Activated T-cell treated with anti-CD3 and anti-CD28 coated beads, Interleukin-2, amount 50 U/mL, for 4 hours (primary cell): ENCODE measurements at places on chromosomes 13 and 19.
A peak's percentile ranks its signal among the peaks of the same experiment; 100 is the strongest.

GRCh38 chr13:97967948-97968347 is 14.5 kb downstream of the IPO5 start:
- DNase-seq = no peak

DNA sequence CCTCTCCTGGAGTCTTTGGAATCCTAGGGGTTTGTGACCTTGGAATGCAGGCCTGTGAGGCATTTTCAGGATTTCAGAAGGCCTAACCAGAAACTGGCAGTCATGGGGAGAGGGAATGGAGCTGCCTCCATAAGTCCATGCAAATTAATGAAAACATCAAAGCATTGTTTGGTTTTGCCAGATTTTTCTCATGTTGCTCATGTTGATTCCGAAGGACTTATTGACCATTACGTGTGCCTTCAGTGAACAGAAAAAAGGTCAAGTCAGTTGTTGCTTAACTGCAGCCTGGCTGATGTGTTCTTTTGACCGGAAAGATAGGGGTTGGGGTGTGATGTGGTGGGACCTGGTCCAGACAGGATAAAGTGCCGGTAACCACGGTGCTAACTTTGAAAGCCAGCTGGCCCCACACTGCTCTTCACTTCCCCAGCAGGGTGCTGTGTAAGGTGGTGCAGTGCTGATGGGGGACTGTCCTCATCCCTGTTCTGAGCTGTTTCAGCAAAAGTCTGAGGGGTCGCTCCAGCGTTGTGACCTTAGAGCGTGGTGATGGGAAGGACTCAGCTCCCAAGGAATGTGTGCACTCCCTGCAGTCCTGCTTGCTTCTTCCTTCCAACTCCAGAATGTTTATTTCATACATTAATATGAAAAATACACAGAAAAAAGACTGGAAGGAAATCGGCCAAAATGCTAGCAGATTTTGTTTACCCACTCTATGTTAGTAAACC is 3.5 kb downstream of the RNF113B start:
- no peak for DNase-seq

GRCh38 chr13:50991579-50992521 is 82.3 kb downstream of the RNASEH2B start:
- DNase-seq = no peak

DNA sequence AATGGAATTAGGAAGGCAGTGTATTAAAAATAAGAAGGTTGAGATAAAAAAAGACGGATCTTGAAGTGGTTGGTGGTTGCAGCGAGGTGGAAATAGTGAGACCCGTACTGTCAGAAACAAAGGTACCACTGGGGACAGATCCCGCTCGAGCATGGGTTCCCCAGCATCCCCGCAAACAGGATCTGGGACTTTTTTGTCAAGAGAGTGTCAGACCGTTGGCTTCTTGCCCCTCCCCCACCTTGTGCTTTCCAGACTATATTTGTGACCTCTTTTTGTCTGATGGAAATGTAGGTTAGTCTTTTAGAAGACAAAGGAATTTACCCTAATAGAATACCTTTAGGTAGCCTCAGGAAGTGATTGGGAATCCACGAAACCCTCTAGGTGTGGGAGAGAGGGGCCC is 4.2 kb downstream of the GATAD2A start:
- no peak for DNase-seq

GRCh38 chr13:86960876-86961275 is 710.3 kb upstream of the SLITRK5 start:
- DNase-seq = no peak

DNA sequence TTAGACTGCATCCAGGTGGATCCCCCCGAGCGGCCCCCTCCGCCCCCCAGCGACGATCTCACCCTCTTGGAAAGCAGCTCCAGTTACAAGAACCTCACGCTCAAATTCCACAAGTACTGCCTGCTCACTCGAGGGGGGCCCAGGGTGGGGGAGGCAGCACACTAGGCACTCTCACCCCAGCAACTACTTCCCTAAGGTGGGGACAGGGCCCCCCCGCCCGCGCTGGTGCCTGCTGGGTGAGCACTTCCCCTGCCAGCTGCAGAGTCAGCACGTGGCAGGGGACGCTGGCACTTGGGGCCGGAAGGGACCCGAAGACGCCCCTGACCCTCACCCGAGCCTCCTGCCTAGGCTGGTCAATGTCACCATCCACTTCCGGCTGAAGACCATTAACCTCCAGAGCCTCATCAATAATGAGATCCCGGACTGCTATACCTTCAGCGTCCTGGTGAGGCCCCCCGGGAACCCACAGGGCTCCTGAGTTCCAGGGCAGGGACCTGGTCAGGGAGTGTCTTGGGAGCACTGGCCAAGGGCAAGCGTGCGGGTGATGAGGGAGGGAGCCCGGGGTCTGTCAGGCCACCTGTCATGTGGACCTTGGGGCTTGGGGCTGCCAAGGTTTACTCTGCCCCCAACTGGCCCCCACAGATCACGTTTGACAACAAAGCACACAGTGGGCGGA is 5.2 kb downstream of the MCOLN1 start:
- no peak for DNase-seq

- peak; percentile 65 for DNase-seq
These were observed 11.2 kb upstream of the KLK4 start for GRCh38 chr19:50922317-50922853.

DNA sequence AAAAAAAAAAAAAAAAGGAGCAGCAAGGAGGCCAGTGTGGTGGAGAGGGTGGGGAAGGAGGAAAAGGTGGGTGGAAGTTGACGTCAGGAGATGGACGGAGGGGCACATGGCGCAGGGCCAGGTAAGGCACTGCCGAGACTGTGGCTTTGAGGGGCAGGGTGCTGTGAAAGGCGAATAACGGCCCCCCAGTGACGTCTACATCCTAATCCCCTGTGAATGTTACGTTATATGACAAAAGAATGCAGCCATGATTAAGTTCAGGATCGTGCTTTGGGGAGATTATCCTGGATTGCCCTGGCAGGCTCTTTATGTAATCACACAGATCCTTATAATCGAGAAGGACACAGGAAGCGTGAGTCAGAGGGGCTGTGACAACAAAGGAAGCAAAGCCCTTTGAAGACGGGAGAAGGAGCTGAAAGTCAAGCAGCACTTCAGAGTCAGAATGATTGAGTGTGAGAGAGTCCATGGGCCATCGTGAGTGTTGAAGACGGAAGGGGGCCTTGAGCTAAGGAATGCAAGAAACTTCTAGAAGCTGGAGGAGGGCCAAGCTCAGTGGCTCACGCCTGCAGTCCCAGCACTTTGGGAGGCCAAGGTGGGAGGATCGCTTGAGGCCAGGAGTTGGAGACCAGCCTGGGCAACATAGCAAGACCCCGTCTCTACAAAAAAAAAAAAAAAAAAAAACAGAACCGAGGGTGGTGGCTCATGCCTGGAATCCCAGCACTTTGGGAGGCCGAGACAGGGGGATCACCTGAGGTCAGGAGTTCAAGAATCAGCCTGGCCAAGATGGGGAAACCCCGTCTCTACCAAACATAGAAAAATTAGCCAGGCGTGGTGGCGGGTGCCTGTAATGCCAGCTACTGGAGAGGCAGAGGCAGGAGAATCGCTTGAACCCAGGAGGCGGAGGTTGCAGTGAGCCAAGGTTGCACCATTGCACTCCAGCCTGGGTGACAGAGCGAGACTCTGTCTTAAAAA is 13.8 kb upstream of the CEACAM16 start:
- DNase-seq = no peak

GRCh38 chr19:2223391-2223790 is 12.7 kb downstream of the PLEKHJ1 start:
- DNase-seq = no peak

DNA sequence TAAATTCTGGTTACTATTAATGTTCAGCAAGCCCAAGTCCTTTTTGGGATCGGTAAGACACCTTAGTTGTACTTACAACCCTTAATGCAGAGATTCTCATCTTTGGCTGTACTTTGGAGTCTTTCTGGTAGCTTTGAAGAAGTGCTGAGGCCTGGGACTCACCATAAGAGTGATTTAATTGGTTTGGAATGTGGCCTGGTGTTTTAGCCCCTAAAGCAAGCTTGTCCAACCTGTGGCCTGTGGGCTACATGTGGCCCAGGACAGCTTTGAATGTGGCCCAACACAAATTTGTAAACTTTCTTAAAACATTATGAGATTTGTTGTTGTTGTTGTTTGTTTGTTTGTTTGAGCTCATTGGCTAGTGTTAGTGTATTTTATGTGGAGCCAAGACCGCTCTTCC is 215.3 kb downstream of the ZIC5 start:
- DNase-seq = no peak

DNA sequence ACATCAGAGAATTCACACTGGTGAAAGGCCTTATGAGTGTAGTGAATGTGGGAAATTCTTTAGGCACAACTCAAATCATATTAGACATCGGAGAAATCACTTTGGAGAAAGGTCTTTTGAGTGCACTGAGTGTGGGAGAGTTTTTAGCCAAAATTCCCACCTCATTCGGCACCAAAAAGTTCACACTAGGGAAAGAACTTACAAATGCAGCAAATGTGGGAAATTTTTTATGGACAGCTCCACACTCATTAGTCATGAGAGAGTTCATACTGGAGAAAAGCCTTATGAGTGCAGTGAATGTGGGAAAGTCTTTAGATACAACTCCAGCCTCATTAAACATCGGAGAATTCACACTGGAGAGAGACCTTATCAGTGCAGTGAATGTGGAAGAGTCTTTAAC is 10.1 kb downstream of the ZNF17 start:
- no peak for DNase-seq

DNA sequence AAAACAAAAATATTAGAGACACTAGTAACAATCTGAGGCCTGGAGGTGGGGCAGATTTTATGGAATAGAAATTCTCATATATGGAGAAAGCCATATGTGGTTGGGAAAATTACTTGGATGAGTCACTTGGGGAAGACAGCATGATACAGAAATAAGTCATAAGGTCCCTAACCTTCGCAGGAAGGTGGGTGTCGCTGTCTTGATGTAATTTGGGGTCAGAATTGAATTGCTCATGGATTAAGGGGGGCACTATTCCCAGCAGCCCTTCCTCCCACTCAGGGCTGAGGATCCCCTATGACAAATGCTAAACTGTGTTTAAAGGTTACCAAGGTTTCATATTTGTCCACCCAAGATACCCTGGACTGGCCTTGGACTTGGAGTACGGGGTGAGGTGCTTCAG is 5.0 kb downstream of the RDH8 start:
- no peak for DNase-seq

DNA sequence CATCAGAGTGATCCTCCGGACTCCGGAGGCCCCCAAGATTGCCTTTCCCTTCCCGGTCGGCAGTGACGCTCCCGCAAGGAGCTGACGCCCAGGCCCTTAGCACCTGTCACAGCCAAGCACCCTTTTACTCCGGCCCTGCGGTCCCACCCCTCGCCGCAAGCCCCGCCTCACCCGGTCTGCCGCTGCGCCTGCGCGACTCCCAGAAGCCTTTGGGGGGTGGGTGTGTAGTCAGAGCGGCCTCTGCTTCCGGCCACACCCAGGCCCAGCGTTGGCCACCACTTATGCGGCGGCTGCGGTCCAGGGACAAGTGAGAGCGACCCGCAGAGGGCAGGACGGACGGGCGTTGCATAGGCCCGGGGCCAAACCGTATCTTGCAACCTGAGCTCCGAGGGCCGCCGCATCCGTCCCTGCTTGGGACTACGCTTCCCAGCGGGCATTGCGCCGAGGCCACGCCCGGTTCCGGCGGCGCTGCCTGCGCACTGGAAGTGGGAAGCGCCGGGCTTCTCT is 441 bp upstream of the ZFP28 start:
- DNase-seq = peak; percentile 82

GRCh38 chr19:5138606-5139582 is 170.0 kb downstream of the KDM4B start:
- peak; percentile 53 for DNase-seq

GRCh38 chr13:77372275-77372674 is 45.4 kb upstream of the MYCBP2 start:
- DNase-seq = no peak
